ENCODE measurements at places on chromosomes 3 and 15.
A peak's percentile ranks its signal among the peaks of the same experiment; 100 is the strongest.

- DNase-seq = no peak
Observed at GRCh38 chr3:17014284-17014683, 129.5 kb downstream of the PLCL2 start.

DNA sequence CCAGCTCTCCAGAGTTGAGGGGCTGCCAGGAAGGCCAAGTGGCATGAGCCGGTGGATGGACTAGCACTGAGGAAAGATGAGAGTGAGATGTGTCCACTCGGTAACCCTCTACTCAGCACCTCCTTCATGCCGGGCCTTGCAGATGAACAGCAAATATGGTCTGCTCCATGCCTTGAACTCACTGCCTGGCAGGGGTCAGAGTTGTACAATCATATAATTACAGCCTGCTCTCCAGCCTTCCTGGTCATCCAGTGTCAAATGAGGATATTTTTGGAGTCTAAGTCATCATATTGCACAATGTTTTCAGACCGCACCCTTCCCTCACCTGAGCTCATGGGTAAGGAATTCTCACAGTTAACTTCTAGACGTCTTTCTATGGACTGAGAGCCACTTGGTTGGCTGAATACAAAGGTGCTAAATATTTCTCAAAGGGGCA, 4.9 kb downstream of the MGLL start:
- no peak for DNase-seq

DNA sequence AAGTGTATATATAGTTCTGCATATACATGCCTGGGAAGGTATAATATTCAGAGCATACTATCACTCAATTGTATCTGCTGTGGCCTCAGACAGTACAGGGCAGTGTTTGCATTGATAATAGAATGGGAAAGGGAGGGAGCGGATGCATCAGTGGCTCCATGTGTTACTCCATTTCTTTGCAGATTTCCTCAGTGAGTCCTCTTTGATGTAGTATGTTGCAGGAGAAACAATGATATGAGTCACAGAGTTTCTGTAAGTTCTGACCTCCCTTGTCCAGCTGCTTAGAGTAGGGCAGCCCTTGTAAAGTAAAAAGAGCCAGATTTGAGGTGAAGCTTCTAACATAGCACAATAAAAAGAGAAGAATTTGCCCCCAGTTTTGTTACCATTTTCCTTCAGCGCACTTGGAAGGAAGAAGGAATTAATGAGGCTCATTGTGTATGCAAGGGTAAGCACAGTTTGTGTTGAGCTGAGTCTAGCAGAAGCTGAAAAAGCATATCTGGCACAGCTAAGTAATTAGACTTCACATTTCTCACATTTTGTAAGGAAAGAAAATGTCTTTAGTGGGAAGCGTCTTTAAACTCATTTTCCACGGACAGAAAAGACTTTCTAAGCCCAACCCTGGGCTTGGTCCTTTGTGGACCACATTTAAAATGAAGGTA, 555.8 kb upstream of the IL12A start:
- DNase-seq = no peak

- DNase-seq = peak; percentile 23
Observed at GRCh38 chr15:45714590-45715488, 80.0 kb downstream of the SQOR start.

- DNase-seq = no peak
Observed at GRCh38 chr3:31606453-31606852, 73.7 kb downstream of the STT3B start.

DNA sequence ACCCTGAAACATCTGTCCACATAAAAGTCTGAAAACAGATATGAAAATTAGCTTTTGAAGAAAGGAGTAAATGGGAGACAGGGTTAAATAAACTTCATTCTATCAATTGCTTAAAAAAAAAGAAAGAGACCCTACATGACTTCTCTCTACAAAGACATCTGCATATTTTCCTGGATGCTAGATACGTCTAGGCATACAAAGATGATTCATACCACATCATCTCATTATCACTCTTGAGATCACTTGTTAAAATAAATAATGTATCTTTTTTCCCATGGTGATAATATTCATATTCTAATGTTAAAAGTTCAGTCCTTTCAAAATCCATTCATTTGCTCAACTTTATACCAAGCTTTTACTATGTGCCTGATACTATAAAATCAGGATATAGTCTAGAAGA, 295.8 kb downstream of the MAGI1 start:
- no peak for DNase-seq

Data from NCI-H1048 (cell line).